Fibroblast of upper back skin (primary cell): ENCODE measurements at places on chromosomes 1 and 21.

GRCh38 chr1:18927082-18927653 lies 24.8 kb upstream of the ALDH4A1 start:
- no peak for DNase-seq

DNA sequence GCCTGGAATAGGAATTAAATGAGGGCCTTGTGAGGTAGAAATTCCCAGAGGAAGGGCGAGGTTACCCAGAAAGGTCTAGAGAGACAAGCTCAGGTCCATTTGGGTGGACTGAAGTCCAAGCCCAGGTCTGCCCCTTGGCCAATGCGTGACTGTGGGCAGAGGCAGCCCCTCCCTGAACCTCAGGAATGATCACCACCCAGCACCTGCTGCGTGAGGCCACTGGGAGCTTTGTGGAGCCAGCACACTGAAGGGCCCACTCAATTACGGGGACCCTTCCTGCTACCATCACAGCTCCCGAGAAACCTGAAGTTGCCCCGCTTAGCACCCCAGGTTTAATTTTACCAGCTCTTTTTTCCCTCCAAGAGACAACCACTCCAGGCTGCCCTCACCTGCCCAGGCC lies 6.5 kb upstream of the MATN1 start:
- no peak for DNase-seq

GRCh38 chr1:193929374-193930033 lies 743.1 kb upstream of the B3GALT2 start:
- DNase-seq = no peak

GRCh38 chr1:159185121-159185520 lies 13.7 kb downstream of the CADM3 start:
- no peak for DNase-seq

DNA sequence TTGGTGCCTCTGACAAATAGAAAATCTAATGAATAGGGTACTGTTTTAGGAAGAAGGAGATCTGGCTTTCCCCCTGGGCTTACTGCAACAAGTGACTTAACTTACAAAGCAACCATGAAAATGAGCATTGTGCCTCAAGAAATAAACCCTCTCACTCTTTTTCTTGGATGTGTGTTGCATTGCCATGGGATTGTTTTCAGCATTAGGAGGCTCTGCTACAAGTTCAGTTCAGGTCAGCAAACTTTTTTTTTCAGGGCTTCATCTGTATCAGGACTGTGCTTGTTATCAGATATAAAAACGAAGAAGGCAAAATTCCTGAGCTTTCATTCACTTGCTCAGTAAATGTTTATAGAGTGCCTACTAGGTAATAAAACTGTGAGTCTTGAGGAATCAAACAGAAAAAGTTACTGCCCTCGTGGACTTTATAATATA lies 37.8 kb upstream of the DOCK7 start:
- no peak for DNase-seq

DNA sequence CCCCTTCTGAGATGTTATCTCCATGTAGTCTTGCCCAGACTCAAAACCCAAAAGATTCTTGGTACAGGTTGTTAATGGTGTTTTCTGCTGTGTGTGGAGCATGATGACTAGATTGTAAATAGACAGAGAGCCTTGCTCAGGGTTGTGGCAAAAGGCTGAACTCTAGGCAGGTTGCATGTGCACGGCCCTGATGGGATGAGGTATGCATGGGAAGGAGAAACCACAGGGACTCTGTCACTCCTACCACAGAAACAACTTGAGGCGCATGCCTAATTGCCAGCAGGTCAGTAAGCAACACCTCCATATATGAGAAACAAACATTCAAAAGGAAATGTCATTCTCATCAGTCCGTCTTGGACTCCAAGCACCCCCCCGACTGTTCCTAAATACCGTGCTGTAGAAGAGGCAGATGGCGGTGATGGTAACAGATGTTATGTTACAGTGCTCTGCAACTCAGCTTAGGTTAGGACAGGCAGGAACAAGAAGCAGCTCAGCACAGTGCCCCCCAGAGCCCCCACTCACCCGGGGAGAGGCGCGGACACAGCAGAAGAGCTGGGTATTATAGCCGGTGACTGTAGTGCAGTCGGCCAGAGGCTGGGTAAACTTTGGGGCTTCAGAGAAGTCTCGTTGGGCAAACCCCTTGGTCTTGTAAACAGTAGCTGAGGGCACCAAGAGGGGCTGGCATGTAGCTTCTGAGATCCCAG lies 10.9 kb downstream of the MYBPHL start:
- DNase-seq = no peak

GRCh38 chr1:16248007-16248436 lies 11.0 kb upstream of the CPLANE2 start:
- DNase-seq = no peak
